Cerebellar nuclear complex (tissue), 1 donor: ENCODE measurements at places on chromosomes 11 and 22.

- DNase-seq, result no peak
Measured at GRCh38 chr11:12750181-12750580, 76.0 kb downstream of the TEAD1 start.

- DNase-seq, result no peak
Measured at GRCh38 chr11:111819829-111820237, 51.5 kb downstream of the ALG9 start.

- no peak for DNase-seq
Measured at GRCh38 chr11:12822392-12823022, 148.3 kb downstream of the TEAD1 start.

DNA sequence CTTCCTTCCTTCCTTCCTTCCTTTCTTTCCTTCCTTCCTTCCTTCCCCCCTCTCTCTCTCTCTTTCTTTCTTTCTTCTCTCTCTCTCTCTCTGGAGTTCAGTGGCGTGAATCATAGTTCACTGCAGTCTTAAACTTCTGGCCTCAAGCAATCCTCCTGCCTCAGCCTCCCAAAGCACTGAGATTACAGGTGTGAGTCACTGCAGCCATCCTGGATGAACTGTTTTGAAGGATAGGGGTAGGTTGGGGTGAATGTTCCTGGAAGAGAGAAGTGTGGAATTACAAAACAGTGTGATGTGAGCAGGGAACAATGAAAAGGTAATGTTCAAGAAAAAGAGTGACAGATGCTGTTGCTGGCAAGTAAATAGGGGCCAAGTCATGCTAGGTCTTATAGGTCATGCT, 12.4 kb upstream of the PLET1 start:
- DNase-seq, result no peak

DNA sequence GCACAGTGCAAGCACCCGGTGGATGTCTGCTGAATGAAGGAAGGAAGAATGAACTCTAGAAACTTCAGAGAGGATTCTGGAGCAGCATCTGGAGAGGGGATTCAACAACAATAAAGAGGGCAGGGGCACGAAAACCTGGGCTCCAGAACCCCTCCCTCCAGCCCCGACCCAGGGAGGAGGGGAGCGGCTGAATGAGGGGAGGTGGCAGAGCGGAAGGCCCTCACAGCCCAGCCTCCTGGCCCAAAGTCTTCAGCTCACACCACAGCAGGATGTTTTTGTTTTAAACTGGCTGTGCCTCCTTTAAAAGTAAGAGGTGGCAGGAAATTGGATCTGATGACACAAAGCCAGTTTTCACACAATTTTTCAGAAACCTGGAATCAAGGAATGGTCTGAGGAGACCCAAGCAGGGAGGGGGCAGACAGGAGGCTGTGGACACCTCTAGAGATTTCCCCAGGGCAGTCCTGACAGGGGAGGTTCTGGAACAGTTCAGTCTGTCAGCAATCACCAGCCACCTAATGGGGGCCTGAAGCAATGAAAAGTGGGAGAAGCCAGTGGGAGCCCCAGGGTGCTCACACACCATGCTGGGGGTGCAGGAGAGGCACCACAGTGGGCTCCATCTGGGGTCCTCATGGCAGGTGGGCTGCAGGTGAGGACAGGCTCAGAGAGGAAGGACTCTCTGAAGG, 44.4 kb upstream of the TCF20 start:
- DNase-seq, result no peak

DNA sequence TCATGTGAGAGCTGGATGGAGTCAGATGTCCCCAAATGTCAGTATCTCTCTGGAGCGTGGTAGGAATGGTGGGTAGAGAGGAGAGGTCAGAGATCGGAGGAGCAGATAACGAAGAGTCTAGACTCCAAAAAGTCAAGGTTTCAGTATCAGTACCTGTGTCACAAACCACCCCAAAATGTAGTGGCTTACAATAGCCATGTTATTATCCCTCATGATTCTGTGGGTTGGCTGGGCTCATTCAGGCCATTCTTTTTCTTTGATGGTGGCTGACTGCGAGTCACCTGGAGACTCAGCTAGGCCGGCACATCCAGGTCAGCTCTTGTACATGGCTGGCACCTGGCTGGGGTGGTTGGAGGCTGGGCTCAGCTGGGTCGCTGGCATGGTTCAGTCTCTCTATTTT, 7.3 kb upstream of the SSTR3 start:
- no peak for DNase-seq

- no peak for DNase-seq
Measured at GRCh38 chr22:31520051-31520450, 23.7 kb downstream of the SFI1 start.

GRCh38 chr11:15468466-15468865, 353.7 kb downstream of the INSC start:
- no peak for DNase-seq

- no peak for DNase-seq
Measured at GRCh38 chr22:30457981-30458380, 13.8 kb downstream of the SEC14L3 start.

DNA sequence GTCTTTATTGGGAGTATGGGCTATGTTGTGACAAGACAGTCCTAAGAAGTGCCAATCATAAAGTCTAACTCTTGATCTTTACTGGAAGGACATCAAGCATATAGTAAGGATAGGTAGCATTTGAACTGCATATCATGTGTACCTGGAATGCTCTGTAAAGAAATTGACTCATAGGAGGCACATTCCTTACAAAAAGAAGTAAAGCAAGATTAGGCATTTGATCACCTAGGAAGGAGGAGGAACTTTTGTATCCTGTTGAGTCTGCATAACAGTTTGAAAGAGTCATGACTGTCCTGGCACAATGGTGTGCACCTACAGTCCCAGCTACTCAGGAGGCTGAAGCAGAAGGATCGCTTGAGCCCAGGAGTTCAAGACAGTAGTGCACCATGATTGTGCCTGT, 42.2 kb upstream of the DNAJB7 start:
- no peak for DNase-seq

DNA sequence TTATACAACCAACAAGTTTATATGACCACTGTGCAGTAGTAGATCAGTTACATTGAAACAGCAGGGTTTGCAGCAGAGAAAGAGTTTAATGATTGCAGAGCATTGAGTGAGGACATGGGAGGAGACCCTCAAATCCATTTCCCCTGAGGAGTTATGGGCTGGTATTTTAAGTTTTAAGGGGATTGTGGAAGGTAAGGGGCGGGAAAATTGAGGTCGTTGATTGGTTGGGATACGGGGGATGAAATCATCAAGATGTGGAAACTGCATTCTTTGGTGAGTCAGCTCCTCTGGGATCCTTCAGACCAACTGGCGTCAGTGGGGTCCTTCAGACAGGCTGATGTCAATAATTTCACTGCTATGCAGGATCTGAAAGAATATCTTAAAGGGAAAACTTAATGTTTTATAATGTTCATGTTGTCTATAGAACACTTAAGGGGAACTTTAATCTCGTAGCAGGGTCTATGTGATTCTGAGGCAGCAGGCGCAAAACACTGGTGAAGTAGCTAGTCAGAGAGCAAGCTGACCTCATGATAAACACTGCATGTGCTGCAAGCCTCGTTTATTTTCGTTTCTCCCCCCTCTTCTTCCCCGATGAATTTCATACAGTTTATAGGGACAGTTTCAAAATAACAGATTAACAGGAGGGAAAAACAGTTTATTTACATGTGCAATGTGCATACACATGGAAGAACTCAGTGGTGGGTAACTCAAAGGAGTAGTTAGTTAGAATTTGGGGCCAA, 17.4 kb upstream of the BACE1-AS start:
- no peak for DNase-seq

- no peak for DNase-seq
Measured at GRCh38 chr11:68682531-68682961, 1.8 kb upstream of the GAL start.

GRCh38 chr11:62344210-62344609, 7.0 kb downstream of the ASRGL1 start:
- no peak for DNase-seq

- no peak for DNase-seq
Measured at GRCh38 chr11:69880041-69880825, 61.0 kb upstream of the FGF3 start.

DNA sequence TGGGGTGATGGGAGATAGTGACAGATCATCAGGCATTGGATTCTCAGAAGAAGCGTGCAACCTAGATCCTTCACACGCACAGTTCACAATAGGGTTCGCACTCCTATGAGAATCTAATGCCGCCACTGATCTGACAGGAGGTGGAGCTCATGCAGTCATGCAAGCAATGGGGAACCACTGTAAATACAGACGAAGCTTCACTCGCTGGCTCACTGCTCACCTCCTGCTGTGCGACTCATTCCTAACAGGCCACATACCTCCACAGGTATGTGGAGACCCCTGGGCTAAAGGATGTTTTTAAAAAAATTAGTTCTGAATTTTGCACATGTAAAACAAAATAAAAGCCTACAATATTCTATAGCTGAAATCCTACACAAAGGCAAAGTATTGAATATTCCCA, 20.5 kb upstream of the TEAD1 start:
- no peak for DNase-seq

GRCh38 chr11:97087419-97087818, 697.6 kb downstream of the JRKL start:
- no peak for DNase-seq

GRCh38 chr11:48107188-48107704, 109.4 kb upstream of the OR4B1 start:
- DNase-seq, result no peak

DNA sequence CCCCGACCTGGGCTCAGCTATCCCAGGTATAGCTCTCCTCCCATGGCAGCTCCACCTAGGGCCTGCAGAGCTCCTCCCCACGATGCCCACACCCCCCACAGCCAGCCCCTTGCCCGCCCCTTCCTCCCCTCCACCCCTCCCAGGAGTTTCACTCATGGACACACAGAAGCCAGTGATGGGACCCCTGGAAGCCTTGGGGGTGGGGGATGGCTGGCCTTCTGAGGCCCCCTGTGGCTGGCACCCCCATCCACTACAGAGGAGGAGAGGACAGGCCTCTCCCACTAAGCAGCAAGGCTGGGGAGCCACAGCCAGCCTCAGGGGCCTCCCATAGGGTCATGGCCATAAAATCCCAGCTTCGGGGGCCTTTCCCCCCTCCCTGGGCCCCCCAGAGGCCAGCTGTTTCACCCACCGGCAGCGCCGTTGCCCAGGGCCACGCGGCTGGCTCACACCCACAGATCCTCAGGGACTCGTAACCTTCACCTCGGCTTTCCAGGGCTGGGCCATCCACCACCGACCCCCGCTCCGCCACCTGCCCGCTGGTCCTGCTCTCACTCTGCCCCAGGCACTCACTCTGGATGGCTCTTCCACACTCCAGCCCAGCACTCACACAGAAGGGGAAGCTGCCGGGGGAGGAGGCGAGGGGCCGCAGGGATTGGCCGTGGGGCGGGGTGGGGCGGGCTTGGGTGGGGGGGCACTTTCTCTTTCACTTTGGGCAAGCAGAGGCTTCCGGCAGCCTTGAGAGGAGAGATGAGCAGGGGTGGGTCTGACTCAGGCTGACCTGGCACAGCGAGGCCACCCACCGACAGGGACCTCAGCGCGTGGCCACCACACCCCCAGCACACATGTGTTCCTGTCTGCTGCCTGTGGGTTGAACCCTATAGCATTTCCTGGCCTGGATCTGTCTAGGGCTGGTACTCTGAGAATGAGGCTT, 2.2 kb downstream of the SLC25A22 start:
- no peak for DNase-seq

GRCh38 chr22:39088685-39089032, 8.4 kb upstream of the APOBEC3H start:
- no peak for DNase-seq

DNA sequence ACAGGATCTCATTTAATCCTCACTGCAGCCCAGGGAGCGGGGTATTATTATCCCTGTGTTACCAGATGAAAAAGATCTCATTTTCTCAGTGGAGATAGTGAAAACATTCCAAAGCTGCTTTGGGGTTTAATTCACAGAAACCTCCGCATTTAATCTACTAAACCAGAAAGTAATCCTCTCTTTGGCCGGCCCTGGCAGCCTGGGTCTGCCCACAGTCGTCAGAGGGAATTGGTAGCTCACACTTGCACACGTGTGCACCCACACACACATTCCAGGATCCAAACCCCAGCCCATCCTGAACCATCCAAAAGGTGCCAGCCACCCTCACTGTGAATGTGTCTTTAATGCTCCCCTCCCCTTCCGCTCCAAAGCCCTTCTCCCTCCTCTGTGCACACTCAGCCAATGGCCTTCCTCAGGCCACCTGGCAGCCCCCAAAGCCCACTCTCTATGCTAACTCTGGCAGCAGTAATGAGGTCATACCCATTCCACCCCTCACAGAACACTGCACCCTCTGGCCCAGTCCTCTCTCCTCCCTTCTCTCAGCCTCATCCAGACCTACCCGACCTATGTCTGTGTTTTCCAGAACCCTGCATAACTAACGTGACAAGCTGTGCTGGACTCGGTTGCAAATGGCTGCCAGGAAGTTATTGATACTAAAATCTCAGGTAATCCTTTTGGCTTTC, 466.2 kb downstream of the SOX6 start:
- no peak for DNase-seq

GRCh38 chr11:100185588-100185987, 501.5 kb upstream of the ARHGAP42 start:
- no peak for DNase-seq

GRCh38 chr11:45392591-45393091, 106.5 kb upstream of the SYT13 start:
- no peak for DNase-seq

DNA sequence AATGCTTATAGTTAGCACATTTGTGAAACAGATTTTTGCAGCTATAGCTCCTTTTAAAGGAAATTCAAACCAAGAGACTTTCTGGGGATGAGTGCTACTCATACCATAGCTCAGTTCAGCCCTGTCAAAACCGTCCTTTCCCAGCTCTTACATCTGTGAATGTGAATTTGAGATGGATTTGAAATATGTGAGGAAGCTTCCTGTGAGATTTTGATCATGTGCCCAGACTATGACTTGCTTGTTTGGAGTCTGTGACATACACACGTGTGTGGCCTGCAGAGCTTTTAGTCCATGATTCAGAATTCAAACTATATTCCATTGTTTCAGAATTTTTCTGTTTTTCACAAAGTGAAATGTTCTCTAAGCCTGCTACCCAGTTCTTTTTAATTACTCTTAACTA, 4.4 kb upstream of the MMP1 start:
- DNase-seq, result no peak

DNA sequence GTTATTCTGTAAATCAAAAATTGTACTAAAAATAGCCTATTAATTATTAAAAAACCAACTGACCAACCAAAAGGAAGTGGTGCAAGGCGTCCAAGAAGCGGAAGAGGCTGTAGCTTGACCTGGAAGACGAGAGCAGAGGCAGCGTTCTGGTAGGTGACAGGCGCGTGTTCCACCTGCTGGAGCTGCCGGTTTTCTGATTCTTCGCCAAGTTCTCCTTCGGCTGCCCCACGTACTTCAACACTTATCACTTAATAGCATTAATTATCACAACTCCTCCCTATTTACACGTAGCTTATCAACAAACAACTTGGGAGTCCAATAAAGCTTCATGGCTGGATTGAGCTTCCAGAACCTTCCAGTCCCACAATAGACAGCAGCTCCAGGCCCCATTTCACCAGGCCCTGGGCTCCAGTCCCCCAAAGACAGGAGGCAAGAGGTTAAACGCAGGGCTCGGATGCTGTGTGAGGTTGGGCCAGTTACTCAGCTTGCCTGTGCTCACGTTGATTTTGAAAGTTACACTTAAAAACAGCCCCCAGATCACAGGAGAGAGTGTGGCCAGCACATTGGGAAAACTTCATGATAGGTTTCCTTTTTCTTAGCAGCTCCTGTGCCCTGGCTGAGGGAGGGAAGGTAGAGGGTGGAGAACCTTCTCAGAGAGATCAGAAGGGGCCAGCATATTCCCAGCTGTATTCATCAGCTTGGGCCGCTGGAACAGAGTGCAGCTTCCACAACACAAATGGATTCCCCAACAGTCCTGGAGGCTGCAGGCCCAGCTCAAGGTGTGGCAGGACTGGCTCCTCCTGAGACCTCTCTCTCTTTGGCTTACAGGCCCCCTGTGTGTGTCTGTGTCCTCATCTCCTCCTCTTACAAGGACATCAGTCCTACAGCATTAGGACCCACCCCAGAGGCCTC, 54.2 kb upstream of the FGF3 start:
- DNase-seq, result no peak
